ENCODE measurements at places on chromosomes 3 and 15. TPM values are rescaled to one million over a fixed set of nuclear protein-coding genes. Genes with fewer than 3 reads are reported as not detected.

Gene FBXL2
- 20.9 TPM for total RNA-seq

DNA sequence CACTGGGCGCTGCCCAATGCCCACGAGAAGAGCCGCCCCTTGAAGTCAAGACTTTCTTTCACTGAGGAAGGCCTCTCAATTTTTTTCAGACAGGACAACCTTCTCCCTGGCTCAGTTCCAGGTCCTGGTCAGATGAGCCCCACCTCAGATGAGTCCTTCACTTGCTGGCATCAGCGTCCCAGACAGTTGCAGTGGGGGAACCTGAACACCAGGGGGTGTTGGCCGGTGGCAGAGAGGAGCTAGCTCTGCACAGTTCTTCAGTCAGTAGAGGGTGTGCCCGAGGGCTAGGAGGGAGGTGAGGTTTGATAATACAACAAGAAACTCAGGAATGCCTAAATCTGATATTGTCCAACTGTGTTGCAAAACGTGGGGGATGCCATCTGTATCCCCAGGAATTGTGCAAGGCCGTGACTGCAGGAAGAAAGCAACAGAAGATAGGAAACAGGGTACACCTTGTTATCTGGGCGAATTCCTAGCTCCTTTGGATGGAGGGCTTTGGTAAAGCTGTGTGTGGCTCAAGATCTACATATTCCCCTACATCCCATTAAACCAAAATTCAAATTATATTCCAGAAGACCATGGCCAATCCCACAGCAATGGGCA is 34.3 kb downstream of the CCR3 start:
- peak; percentile 54 for DNase-seq

GRCh38 chr3:40969341-40969740 is 230.0 kb upstream of the CTNNB1 start:
- no peak for DNase-seq

- DNase-seq: peak; percentile 67
Observed at GRCh38 chr3:121988146-121988545, 33.9 kb downstream of the ILDR1 start.

Gene CTDSPL
- total RNA-seq: 65.3 TPM

Gene CYB561D2
- 10.0 TPM for total RNA-seq

DNA sequence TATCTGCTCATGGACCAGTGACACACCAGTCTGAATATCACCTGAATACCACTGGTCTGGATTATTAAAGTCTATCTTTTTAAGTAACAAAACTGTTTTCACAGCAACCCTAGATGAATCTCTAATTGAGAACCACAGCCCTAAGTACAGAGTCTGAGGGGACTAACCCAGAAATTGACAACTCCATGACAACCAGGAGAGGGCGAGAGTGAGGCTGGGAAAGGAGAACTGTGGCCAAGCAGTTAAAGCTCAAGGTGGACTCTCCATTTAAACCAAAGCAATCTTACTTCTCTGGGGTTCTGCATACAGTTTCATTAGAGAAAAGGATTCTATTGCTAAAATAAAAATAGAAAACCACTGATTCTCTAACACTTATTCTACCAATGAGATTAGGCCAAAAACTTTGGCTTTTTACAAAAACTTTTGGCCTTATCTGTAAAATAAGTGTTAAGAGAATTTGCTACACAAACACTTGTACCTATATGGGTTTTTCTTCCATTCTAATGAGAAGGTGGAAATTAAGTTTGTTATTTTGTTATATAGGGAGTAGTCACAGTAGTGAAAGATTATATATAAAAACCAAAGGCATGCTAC is 11.4 kb downstream of the NEK10 start:
- peak; percentile 38 for DNase-seq

Gene MON1A
- total RNA-seq: 11.5 TPM

GRCh38 chr3:145243875-145244274 is 917.1 kb downstream of the PLOD2 start:
- DNase-seq: peak; percentile 69

Measured in mammary epithelial cell (primary cell).